A549 treated with AZD2906 at 1 μM for 4 hours (cell line): ENCODE measurements at places on chromosomes 13 and 19. TPM values are rescaled to one million over a fixed set of nuclear protein-coding genes. Genes with fewer than 3 reads are reported as not detected.

The CEACAM20 gene
- 0.03 to 0.05 TPM (median 0.05 TPM) in 3 of 5 replicates, not detected in the others for total RNA-seq

The SIGLEC8 gene
- not detected in 5 replicates for total RNA-seq

The PLK5 gene
- 0.03 TPM in 1 of 5 replicates, not detected in the others for total RNA-seq

The MTRF1 gene
- total RNA-seq = 4.2 to 5.3 TPM (median 5.1 TPM) in 5 replicates

The SIGLEC12 gene
- not detected in 5 replicates for total RNA-seq

The PPFIA3 gene
- total RNA-seq = 4.8 to 8.8 TPM (median 7.2 TPM) in 5 replicates

The ARHGAP33 gene
- total RNA-seq = 5.4 to 7.6 TPM (median 5.9 TPM) in 5 replicates

The PINLYP gene
- total RNA-seq = 0.10 to 0.15 TPM (median 0.11 TPM) in 3 of 5 replicates, not detected in the others

The GJB6 gene
- 0.02 to 0.14 TPM in 2 of 5 replicates, not detected in the others for total RNA-seq

The MRPS12 gene
- 199 to 310 TPM (median 275 TPM) in 5 replicates for total RNA-seq

The SH2D3A gene
- total RNA-seq = 15.2 to 19.9 TPM (median 19.1 TPM) in 5 replicates

The VSTM1 gene
- total RNA-seq = 0.43 to 0.83 TPM (median 0.50 TPM) in 5 replicates

The GPR18 gene
- total RNA-seq = not detected in 5 replicates

The TTC9B gene
- total RNA-seq = 0.20 to 0.61 TPM (median 0.49 TPM) in 5 replicates

The IFI30 gene
- 11.7 to 19.6 TPM (median 14.7 TPM) in 5 replicates for total RNA-seq
